Right ventricle myocardium inferior (tissue), 1 donor: ENCODE measurements at places on chromosomes 12 and 14. TPM values are rescaled to one million over a fixed set of nuclear protein-coding genes. Genes with fewer than 3 reads are reported as not detected.

SPIC gene
- total RNA-seq = not detected

TMEM132C gene
- total RNA-seq = 2.6 TPM

SIX6 gene
- total RNA-seq = not detected

INTS13 gene
- 23.7 TPM for total RNA-seq

CISTR gene
- 1.7 TPM for total RNA-seq

OR5AU1 gene
- total RNA-seq = not detected

NPFF gene
- not detected for total RNA-seq

LPAR5 gene
- total RNA-seq = 7.5 TPM

FOXM1 gene
- total RNA-seq = 1.2 TPM

NOC4L gene
- total RNA-seq = 9.2 TPM

STYX gene
- 13.1 TPM for total RNA-seq

WSCD2 gene
- 0.73 TPM for total RNA-seq

TC2N gene
- 12.6 TPM for total RNA-seq

LRP1-AS gene
- not detected for total RNA-seq

KRT3 gene
- total RNA-seq = not detected

VRTN gene
- total RNA-seq = not detected

GPR33 gene
- not detected for total RNA-seq

TPH2 gene
- total RNA-seq = not detected

HOXC13 gene
- total RNA-seq = not detected

ANO4 gene
- total RNA-seq = 0.24 TPM

TULP3 gene
- 6.8 TPM for total RNA-seq

FAM216A gene
- 4.8 TPM for total RNA-seq

GAS2L3 gene
- 2.7 TPM for total RNA-seq

KRT82 gene
- total RNA-seq = not detected

ZNF385A gene
- 11.6 TPM for total RNA-seq

ANAPC7 gene
- total RNA-seq = 34.4 TPM

KRT6B gene
- not detected for total RNA-seq

TAS2R43 gene
- not detected for total RNA-seq

DTD2 gene
- total RNA-seq = 7.0 TPM

TAS2R42 gene
- not detected for total RNA-seq

CMKLR1 gene
- total RNA-seq = 10.6 TPM

WIF1 gene
- total RNA-seq = 0.62 TPM

PLEKHG7 gene
- not detected for total RNA-seq

GLIPR1L2 gene
- total RNA-seq = 1.4 TPM

APOLD1 gene
- 19.7 TPM for total RNA-seq

TRPV4 gene
- total RNA-seq = 0.32 TPM

CLEC6A gene
- total RNA-seq = not detected

CLEC9A gene
- total RNA-seq = not detected

SIX1 gene
- not detected for total RNA-seq

FAR2 gene
- 4.1 TPM for total RNA-seq

CLEC12A gene
- 6.5 TPM for total RNA-seq

C1S gene
- total RNA-seq = 153 TPM

TMEM233 gene
- 0.22 TPM for total RNA-seq

POU6F1 gene
- total RNA-seq = 8.6 TPM

KRT77 gene
- not detected for total RNA-seq

RD3L gene
- 25.1 TPM for total RNA-seq

ACOT6 gene
- total RNA-seq = not detected

SAMD4A gene
- total RNA-seq = 128 TPM

KCNA5 gene
- 2.1 TPM for total RNA-seq

CELA1 gene
- not detected for total RNA-seq

KRT72 gene
- not detected for total RNA-seq

NEK9 gene
- 102 TPM for total RNA-seq

FMNL3 gene
- total RNA-seq = 10.8 TPM

RHEBL1 gene
- 0.41 TPM for total RNA-seq

ERP27 gene
- total RNA-seq = 0.19 TPM

C12orf60 gene
- 2.0 TPM for total RNA-seq

KRT79 gene
- not detected for total RNA-seq

SCNN1A gene
- total RNA-seq = 0.46 TPM

BCL2L14 gene
- total RNA-seq = not detected
